ENCODE measurements at places on chromosomes 12 and 14. TPM values are rescaled to one million over a fixed set of nuclear protein-coding genes. Genes with fewer than 3 reads are reported as not detected.

DNA sequence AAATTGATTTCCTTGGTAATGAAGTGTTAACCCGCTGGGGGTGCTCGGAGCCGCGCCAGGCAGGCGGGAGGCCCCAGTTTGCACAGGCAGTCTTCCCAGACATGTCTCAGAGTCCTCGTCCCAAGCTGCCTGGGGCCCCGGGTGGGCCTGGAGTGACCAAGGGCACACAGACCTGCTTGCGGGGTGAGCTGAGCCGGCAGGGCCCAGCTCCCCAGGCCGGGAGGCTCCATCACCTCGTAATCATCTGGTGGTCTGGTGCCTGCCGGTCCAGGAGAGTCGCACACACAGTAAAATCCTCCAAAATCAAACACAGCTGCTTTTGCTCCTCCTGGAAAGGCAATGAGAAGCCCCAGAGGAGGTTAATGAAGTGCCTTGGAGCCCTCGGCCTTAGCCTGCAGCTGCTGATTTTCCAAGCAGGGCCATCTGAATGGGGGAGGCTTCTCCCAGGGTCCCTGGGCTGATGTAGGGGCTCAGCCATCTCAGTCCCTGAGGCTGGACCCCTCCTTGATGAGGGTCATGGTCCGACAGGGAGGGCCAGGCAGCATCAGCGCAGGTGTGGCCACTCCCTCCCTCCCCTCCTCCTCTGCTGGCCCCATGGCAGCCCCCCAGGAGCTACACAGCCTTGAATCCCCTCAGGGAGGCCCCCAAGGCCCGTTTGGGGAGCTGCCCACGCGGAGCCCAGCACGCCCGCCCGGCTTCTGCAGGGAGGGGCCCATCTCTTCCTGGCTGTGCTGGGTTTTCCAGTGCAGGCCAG lies 39.4 kb upstream of the FBRSL1 start:
- no peak for DNase-seq

The SRRM4 gene
- 0.59 TPM for total RNA-seq

The ITGB7 gene
- total RNA-seq, result 1.4 TPM

The OR6C4 gene
- total RNA-seq, result not detected

DNA sequence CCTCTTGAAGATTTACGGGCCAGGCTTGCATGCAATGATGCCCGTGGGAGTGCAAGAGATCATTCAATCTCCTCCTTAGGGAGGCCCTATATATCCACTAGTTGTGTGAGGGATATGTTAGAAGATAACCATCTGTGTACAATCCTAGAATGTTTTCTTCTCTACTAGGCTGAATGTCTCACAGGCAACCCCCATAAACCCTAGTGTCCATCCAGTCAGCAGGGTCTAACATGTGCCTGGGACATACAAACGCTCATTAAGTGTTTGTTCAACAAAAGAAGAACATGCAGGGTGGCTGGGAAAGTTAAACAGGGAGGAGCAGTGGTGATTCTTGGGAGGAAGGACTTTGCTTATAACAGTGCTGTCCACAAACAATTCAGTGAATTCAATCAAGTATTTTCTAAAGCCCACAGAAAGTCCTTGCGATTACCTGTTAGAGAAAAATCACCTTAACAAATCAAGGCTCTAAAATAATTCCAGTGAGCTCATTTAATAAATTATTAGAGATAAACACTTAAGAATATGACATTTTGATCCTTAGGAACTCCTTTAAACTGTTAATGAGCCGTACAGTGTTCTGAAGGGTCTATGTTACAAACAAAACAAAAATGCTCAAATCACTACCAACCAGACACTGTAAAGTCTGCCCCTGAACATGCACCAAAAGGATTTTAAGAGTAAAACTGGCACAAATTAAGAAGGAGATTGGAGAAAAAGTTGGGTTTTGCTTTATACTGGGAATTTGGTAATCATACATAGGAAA lies 96.6 kb upstream of the FERMT2 start:
- no peak for DNase-seq
